ENCODE measurements at places on chromosomes 3 and 15.

DNA sequence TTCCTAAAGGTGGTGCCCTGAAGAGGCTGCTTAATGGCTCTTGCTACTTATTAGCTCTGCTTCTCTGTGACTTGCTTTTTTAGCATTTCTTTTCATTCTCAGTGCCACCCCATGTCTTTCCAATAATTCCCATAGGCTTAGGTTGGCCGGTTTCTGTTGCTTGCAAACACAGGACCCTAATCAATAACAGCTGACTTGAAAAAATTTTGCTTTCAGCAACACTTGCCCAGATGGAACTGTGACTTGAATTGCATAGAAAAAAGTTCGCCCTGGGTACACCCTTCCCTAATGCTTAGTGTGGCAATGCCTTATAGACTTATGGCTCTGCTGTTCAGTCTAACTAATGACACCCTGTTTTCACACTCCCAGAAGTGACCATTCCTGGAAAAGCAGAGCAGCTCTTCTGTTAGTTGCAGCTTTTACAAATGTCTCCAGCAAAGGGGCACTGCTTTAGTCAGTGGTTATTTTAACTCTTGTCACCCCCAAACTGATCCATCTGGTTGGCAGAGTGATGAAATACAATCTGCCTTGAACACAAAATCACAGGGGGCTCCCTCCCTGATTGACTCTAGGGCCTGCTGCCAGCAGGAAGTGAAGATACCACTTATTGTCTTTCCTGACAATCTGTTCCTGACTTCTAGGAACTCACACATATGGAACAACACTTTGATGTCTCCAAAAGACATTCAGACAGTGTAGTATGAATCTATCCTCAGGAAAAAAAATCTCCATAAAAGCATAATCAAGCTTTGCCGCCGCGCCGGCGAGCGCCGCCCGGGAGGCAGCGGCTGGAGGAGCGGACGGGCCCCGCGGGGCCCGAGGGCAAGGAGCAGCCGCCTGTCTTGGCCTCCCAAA lies 9.7 kb upstream of the SLMAP start:
- DNase-seq = no peak

DNA sequence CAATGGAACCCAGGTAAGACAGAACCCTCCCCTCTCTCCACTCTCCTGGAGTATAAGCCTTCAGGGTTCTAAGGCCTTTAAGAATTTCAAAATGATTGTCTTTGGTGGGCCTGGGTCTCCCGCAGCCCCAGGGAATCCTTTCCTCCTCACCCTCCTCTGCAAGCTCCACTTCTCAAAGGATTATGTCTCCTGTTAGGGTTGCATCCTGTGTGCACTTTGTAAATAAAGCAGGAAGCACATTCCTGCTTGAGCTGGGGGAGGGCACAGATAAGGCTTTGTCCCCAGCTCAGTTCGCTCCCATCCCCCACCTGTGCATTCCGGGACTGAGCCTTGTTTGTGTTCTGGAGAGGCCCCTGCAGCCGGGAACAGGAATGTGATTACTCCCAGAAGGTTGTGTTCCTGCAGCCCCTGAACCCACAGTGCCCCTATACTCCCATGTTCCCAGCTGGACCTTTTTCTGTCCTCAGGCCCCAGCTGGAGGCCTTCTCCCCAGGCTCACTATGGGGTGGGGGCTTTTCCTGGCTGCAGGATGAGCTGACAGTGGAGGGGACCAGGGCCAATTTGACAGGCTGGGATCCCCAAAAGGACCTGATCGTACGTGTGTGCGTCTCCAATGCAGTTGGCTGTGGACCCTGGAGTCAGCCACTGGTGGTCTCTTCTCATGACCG lies 9.5 kb downstream of the TYRO3 start:
- no peak for DNase-seq

DNA sequence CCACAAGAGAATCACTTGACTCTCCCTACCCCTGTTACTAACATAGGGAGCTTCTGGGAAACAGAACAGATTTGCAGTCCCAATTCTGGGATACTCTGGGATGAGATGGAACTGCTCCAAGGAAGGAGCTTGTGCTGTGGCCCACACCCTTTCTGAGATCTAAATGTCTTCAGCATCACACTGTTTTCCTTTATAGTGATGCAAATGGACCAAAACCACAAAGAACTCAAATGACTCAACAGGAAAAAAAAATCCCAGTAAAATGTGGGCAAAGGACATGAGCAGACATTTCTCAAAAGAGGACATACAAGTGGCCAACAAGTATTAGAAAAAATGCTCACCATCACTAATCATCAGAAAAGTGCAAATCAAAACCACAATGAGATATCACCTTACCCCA lies 155.6 kb downstream of the NECTIN3 start:
- DNase-seq = no peak

DNA sequence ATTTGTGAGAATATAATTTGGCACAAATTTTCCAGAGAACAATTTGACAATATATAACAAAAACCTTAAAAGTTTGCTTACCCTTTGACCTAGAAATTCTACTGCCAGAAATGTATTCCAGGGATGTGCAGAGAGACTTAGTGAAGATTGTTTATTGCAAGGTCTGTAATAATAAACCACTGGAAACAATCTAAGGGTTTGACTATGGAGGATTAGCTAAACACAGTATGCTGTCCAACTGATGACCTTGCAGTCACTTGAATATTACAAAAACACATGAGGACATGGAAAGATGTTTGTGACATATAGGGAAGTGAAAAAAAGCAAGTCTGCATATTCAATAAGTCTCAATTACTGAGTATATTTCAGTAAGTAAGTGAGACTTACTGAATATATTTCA lies 48.1 kb upstream of the CDV3 start:
- DNase-seq = no peak

- no peak for DNase-seq
Observed at GRCh38 chr3:138782755-138783154, 52.0 kb downstream of the PIK3CB start.

- no peak for DNase-seq
Observed at GRCh38 chr15:50904211-50904610, 4.3 kb upstream of the AP4E1 start.

- no peak for DNase-seq
Observed at GRCh38 chr3:88002448-88002847, 56.4 kb downstream of the CGGBP1 start.

- DNase-seq = no peak
Observed at GRCh38 chr15:93703092-93703739, 528.1 kb upstream of the MCTP2 start.

- DNase-seq = no peak
Observed at GRCh38 chr3:8254489-8254888, 247.1 kb upstream of the LMCD1 start.

- no peak for DNase-seq
Observed at GRCh38 chr15:57352535-57353316, 23.6 kb upstream of the CGNL1 start.

DNA sequence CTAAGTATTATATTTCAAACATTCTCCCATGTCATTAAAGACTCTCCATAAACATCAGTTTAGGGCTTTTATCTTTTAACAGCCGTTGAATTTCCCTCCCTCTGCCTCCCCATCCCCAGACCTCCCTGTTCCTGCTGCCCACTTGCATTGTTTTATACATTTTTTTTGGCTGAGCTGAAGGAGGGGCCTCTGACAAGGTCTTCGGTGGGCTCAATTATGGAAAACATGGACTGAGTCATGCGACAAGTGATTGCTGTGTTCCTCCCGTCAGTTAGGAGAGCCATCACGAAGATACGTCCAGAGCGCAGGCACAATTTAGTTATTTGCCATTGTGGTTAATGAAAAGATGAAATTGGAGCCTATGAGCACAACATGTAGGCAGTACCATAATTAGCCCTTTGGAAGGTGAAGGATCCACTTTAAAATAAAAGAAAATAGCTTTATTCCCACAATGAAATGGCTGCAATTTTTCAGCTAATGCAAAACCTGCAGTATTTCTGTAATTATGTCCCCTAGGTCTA lies 12.0 kb upstream of the NMNAT3 start:
- no peak for DNase-seq

DNA sequence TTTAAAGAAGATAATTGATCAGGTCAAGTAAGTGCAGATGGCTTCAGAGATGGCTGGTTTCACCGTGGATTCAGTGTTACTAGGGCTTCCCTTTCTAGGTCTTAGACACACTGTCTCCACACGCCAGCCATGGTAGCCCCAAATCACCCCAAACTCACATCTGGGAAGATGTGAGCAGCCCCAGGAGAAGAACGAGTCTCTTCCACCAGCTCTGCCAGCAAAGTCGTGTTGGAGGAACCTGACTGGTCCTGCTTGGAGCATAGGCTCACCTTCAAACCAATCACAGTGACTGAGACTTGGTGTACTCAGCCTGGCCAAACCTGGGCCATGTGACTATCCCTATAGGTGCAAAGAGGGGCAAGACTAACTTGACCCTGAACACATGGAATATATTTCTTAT lies 296.7 kb downstream of the RPLP1 start:
- DNase-seq = no peak

DNA sequence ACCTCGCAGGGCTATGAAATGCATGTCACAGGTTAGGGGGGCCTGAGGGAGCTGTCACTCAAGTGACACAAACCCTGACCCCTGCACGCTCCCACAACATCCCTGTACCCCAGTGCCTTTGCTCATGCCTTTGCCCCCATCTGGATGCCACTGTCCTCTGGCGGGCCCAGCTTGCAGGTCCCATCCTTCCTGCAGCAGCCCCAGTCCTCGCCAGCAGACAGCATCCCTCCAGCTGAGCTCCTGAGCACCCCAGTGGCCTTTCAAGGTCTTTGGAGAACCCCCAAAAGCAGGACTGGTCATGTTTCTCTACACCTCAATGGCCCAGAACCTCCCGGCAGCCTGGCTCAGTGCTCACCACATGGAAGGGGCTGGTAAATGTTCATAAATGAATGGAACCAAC lies 170.4 kb downstream of the ADAMTS17 start:
- no peak for DNase-seq
